Esophagus muscularis mucosa (tissue), 4 donors: ENCODE measurements at places on chromosomes 2 and 18. TPM values are rescaled to one million over a fixed set of nuclear protein-coding genes. Genes with fewer than 3 reads are reported as not detected.

The LYG1 gene
- total RNA-seq = 0.50 TPM

The EVA1A gene
- total RNA-seq = 1.2 TPM

The ANKRD30B gene
- not detected for total RNA-seq

The CCDC121 gene
- 5.3 TPM for total RNA-seq

The VWA3B gene
- not detected for total RNA-seq

The FOXI3 gene
- total RNA-seq = not detected

The KIAA2012 gene
- total RNA-seq = not detected

The POU3F3 gene
- total RNA-seq = not detected

The YPEL5 gene
- 96.0 TPM for total RNA-seq

The LOXL3 gene
- total RNA-seq = 7.1 TPM

DNA sequence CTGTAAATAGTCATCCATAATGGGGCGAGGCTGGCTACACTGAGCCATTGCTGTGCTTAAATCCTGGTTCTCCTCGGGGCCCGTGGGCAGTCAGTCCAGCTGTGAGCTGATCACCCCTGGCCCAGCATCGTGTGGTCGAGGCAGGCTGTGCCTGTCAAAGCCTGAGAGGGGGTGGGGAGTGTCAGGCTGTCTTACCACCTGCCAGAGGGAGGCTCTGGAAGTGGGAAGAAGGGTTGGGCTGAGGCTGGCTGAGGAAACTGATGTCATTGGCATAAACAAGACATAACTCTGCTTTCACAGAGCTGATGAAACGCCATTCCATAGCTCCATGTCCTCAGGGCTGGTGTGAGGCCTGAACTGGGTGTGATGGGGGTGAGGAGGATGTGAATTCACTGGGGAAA is 49.7 kb downstream of the KLHL29 start:
- H3K36me3 ChIP-seq = no peaks in the 10 kb centered on the region
- DNase-seq = no peak
- peak overlapping the region; percentile 19 for H3K27ac ChIP-seq
- H3K4me3 ChIP-seq = no peak overlapping the region
- H3K27me3 ChIP-seq = no peaks in the 10 kb centered on the region

GRCh38 chr2:209624192-209624938 is 147.3 kb upstream of the UNC80 start:
- H3K4me3 ChIP-seq = no peak overlapping the region
- no peaks in the 10 kb centered on the region for H3K4me1 ChIP-seq
- no peaks in the 10 kb centered on the region for H3K36me3 ChIP-seq
- no peaks in the 10 kb centered on the region for H3K27me3 ChIP-seq
- no peak for DNase-seq
- no peak overlapping the region for H3K27ac ChIP-seq

GRCh38 chr2:75041226-75041625 is 82.8 kb downstream of the POLE4 start:
- no peaks in the 10 kb centered on the region for H3K27me3 ChIP-seq
- DNase-seq = peak; percentile 7
- no peaks in the 10 kb centered on the region for H3K4me1 ChIP-seq
- no peaks in the 10 kb centered on the region for H3K36me3 ChIP-seq

DNA sequence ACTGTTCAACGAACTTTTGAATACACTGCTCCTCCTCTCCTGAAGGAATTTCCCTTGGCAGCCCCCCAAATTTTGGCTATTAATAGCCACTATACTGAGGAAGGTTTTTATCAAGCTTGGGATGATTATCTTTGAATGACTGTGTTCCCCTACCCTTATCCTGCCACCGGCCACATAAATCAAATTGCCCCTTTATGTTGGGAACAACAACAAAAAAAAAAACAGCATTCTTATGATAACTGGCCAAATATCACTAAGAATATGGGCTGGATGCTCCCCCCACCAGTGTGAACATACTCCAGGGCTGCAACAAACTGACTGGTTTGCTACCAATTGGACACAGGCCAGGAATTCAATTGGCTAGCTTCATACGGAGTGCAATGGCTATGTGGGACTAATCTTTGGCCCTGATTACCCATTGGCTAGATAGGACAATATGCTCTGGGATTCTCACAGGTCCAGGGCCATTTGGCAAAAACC is 20.6 kb downstream of the DUSP11 start:
- no peak for DNase-seq
- peaks cover 84% of the 10 kb centered on the region for H3K36me3 ChIP-seq
- H3K4me3 ChIP-seq = no peak overlapping the region
- no peaks in the 10 kb centered on the region for H3K27me3 ChIP-seq
- no peak overlapping the region for H3K27ac ChIP-seq
- peaks cover 16% of the 10 kb centered on the region for H3K4me1 ChIP-seq

DNA sequence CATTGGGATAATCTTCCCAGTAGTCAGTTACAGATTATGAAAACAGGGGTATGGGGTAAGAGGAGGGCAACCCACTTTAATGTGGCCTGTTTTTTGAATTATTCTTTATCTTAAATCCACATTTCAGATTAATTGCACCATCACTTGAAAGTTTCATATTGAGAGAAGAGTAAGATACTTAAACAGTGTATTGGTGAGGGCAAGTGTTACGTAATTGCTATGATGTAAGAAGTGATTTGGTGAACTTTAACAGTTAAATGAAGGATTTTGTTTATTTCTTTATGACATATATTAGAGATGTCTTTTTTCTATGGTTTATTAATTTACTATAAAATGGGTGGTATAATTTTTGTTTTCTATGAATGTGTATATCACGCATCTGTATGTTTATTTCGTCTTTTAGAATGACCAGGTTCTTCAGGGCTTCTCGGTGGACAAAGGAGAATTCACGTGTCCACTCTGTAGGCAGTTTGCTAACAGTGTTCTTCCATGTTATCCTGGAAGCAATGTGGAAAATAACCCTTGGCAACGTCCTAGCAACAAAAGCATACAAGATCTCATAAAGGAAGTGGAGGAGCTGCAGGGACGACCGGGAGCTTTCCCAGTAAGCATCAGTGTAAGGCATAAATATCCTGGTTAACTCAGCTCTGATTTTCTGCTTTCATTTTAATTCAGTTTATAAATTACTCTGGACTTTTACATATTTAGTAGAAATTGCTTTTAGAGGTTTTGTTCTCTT is 171.2 kb upstream of the MYO3B start:
- DNase-seq = no peak
- no peak overlapping the region for H3K27ac ChIP-seq
- no peak overlapping the region for H3K4me3 ChIP-seq

DNA sequence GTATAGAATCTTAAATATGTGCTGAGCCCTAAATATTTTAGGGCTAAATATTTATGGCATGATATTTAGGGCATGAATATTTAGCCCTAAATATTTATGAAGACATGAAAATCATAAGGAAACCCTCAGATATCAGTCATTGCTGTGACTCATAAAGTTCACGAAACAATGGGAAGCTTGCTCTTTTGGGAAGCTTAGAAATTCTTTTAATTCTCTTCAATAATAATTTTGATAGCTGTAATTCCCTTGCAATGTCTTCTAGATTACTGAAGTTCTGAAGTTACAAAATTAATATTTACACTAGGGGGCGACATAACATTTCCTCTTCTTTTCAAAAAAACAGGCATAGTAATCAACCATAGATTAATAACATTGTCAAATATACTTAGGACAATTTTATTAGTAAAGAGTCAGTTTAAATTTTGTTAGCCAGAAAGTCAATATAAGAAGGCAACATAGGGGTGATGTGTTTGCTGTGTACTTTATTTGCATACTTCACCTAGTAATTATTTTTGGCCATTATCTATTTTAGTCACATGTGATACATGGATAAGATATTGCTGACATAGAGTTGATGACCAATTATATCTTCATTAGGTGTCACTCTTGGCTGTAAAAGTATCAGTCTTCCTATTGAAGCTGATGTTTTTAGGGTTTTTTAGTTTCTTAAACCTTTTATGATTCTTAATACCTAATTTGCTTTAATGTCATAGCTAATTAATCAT is 13.2 kb downstream of the ZNF804A start:
- no peaks in the 10 kb centered on the region for H3K27me3 ChIP-seq
- H3K4me3 ChIP-seq = no peak overlapping the region
- no peaks in the 10 kb centered on the region for H3K36me3 ChIP-seq
- no peaks in the 10 kb centered on the region for H3K4me1 ChIP-seq
- H3K27ac ChIP-seq = no peak overlapping the region
- DNase-seq = no peak

- no peaks in the 10 kb centered on the region for H3K27me3 ChIP-seq
- H3K4me3 ChIP-seq = no peak overlapping the region
- H3K27ac ChIP-seq = no peak overlapping the region
- DNase-seq = peak; percentile 95
Measured at GRCh38 chr2:9139491-9140443, 66.8 kb upstream of the ASAP2 start.

- no peak overlapping the region for H3K27ac ChIP-seq
- H3K27me3 ChIP-seq = no peaks in the 10 kb centered on the region
- H3K4me3 ChIP-seq = no peak overlapping the region
- DNase-seq = peak; percentile 84
- H3K36me3 ChIP-seq = no peaks in the 10 kb centered on the region
Measured at GRCh38 chr2:134660626-134661402, 58.0 kb downstream of the TMEM163 start.

DNA sequence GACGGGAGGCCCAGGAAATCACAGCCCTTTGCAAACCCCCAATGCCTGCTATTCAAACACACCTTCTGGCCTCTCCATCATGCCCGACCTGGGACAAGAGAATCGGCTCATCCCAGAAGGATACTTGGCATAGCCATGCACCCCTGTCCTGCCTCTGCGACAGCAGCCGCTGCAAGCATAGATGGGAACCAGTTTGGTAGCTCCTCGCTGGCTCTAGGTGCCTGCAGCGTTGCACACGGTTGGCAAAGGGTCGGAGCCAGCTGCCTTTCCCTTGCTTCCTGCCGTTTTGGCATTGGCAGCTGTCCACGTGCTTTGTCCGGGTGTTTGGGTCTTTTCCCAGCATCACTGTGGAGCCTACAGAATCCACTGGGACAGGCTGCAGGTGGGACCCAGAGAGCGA is 76.9 kb downstream of the TWIST2 start:
- no peak overlapping the region for H3K4me3 ChIP-seq
- no peak for DNase-seq
- H3K4me1 ChIP-seq = peaks cover 9% of the 10 kb centered on the region
- H3K27me3 ChIP-seq = no peaks in the 10 kb centered on the region

- H3K4me1 ChIP-seq = peaks cover 35% of the 10 kb centered on the region
- H3K27ac ChIP-seq = no peak overlapping the region
- no peaks in the 10 kb centered on the region for H3K36me3 ChIP-seq
- DNase-seq = peak; percentile 37
Measured at GRCh38 chr2:238696786-238697185, 151.1 kb upstream of the TWIST2 start.

GRCh38 chr2:132441051-132441450 is 24.4 kb downstream of the GPR39 start:
- no peak overlapping the region for H3K27ac ChIP-seq
- no peaks in the 10 kb centered on the region for H3K27me3 ChIP-seq
- no peak for DNase-seq
- no peaks in the 10 kb centered on the region for H3K4me1 ChIP-seq
- no peak overlapping the region for H3K4me3 ChIP-seq
- H3K36me3 ChIP-seq = no peaks in the 10 kb centered on the region

GRCh38 chr2:240836781-240837467 is 16.9 kb upstream of the KIF1A start:
- no peaks in the 10 kb centered on the region for H3K27me3 ChIP-seq
- H3K27ac ChIP-seq = no peak overlapping the region
- peaks cover 7% of the 10 kb centered on the region for H3K4me1 ChIP-seq
- H3K36me3 ChIP-seq = no peaks in the 10 kb centered on the region
- no peak overlapping the region for H3K4me3 ChIP-seq

GRCh38 chr2:157345647-157346389 is 20.2 kb upstream of the ERMN start:
- DNase-seq = no peak
- no peaks in the 10 kb centered on the region for H3K27me3 ChIP-seq
- no peak overlapping the region for H3K4me3 ChIP-seq
- no peaks in the 10 kb centered on the region for H3K4me1 ChIP-seq

GRCh38 chr18:6728331-6728730 is 1.2 kb upstream of the ARHGAP28 start:
- no peak for DNase-seq
- H3K27me3 ChIP-seq = no peaks in the 10 kb centered on the region

DNA sequence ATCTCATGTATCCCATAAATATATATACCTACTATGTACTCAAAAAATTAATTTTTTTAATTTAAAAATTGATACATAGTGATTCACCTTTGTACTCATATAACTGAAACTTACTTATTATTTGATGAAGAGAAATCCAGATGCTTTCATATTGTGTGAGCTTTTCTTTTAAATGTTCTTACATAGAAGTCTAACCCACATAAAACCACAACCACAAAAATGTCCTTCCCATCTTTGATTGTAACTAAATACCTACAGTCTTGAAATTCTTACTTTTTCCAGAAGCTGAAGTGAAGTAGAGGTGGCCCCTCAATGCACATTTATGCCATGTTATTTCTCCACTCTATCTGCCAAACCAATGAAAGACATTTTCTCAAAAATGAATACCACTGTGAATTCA is 117.9 kb upstream of the COL5A2 start:
- no peaks in the 10 kb centered on the region for H3K27me3 ChIP-seq
- no peaks in the 10 kb centered on the region for H3K4me1 ChIP-seq
- H3K27ac ChIP-seq = no peak overlapping the region
- DNase-seq = no peak

GRCh38 chr2:177763531-177764265 is 308.9 kb downstream of the PDE11A start:
- no peak overlapping the region for H3K4me3 ChIP-seq
- no peak overlapping the region for H3K27ac ChIP-seq
- no peak for DNase-seq

GRCh38 chr2:84989422-84989821 is 18.5 kb downstream of the KCMF1 start:
- no peak overlapping the region for H3K4me3 ChIP-seq
- no peaks in the 10 kb centered on the region for H3K36me3 ChIP-seq
- peaks cover 99% of the 10 kb centered on the region for H3K4me1 ChIP-seq
- DNase-seq = no peak

- no peaks in the 10 kb centered on the region for H3K4me1 ChIP-seq
- no peak overlapping the region for H3K27ac ChIP-seq
Measured at GRCh38 chr18:8249811-8250210, 359.4 kb upstream of the RAB12 start.

GRCh38 chr2:95390881-95391321 is 11.6 kb upstream of the FAHD2A start:
- no peak overlapping the region for H3K27ac ChIP-seq
- no peaks in the 10 kb centered on the region for H3K36me3 ChIP-seq
- DNase-seq = no peak
- H3K27me3 ChIP-seq = no peaks in the 10 kb centered on the region
- H3K4me3 ChIP-seq = no peak overlapping the region

DNA sequence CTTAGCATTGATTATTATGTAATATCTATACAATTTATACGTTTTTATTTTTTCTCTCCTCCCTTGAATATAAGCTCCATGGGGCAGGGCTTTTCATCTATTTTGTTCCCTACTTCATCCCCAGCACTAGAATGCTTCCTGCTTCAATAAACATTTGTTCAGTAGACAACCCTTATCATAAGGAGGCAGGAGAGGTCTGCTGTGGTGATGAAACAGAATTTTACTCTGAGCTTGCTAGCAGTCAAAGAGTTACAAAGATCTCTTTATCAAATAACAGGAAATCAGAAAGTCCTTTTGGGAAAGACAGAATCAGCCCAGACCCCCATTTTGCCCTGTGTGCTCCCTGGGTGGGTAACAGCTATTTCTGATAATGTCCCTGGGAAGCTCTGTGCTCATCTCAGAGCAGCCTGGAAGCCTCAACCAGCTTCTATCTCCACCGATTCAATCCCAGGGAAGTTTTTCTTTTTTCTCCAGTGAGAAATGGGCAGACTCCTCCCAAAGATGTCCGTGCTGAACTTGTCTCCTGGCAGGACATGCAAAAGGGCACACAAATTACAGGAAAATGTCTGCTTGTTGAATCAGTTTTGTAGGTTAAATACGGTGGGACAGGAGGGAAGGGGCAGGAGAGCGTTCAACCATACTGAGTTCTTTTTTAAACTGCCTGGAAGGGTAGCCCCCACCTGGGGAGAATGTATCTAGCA is 84.7 kb upstream of the PKDCC start:
- peak overlapping the region; percentile 52 for H3K27ac ChIP-seq
- no peak overlapping the region for H3K4me3 ChIP-seq
- H3K36me3 ChIP-seq = no peaks in the 10 kb centered on the region
- no peaks in the 10 kb centered on the region for H3K27me3 ChIP-seq
